AML-193 (cell line): ENCODE measurements at places on chromosomes 3 and 15.

GRCh38 chr3:151034303-151034702 lies 51.2 kb upstream of the MED12L start:
- DNase-seq, result no peak

GRCh38 chr3:111739311-111739911 lies 119.7 kb upstream of the PHLDB2 start:
- DNase-seq, result no peak

DNA sequence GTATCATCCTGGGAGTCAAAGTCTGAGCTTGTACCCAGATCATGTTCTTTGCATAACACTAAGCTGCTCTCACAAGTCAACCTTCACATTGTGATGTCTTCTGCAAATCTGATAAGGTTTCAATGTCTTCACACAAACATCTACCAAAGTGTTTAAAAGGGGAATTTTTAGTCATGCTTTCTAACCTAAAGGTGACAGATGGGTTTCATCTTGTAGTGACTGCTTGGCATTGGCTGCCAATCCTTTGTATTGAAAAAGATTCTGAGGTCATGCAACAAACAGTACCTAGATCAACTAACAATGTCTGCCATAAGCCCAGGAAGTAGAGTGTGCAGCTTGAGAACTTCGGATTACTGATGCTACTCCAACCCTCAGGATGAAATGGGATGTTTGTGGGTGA lies 43.6 kb upstream of the DIPK2A start:
- no peak for DNase-seq

DNA sequence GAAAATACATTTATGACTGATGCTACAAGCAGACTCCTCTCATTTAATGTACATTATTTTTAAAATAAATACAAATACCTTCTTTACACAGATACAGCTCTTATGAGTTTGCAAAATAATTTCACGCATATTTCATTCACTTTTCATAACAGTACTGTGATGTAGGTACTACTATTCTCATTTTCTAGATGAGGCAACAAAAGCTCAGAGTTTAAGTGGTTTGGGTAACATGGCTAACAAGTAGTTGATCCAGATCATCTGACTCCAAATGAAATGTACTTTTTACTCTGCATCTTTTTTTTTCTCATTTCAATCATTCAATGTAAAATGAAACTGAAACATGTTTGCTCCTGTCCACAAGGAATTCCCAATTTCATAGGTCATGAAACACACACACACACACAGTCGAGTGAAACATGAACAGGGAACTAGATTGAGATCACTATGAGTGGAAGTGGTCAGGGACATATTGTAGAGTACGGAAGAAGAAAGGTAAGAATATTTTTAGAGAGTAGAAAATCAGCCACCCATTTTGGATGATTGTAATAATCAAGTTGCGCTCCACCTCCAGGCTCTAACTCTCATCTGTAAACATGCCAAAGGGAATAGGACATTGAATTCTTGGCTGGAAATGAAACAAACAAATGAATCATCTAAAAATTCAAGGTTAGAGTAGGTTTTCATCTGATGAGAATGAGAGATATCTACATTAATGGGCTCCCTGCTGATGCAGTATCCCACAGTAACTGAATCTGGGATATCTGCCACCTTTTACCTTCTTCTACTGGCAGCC lies 92.4 kb downstream of the CLDN1 start:
- no peak for DNase-seq

DNA sequence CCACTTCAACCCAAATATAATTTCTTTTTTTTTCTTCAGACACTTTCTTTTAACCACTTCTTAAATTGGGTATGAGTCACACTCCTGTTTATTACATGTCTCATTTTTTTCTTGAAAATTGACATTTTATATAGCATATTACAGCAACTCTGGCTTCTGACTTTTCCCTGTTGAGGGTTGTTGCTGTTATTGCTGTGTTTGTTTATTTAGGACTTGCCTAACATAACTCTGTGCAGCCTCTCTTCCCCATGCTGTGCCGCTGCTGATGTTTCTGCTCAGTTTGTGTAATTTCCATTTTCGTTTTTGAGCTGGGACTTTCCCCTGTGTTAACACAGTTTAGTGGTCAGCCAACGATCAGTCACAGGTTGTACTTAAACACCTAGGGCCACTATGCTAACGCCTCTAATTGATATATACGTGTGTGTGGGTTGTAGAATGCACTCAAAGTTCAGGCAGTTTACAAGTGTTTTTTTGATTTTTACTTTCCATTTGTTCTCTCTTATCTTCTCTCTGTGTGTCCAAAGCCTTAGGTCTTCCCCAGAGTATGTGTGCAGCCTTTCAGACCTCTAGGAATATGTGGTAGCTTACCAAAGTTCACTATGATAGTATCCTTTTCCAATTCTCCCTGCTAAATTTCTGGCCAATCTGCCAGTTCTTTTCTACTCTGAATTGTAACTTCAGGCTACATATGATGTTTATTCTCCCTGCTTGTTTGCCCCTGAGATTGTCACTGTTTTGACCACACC lies 337.2 kb downstream of the ZBTB20 start:
- DNase-seq, result no peak
